Activated CD8-positive, alpha-beta memory T cell treated with anti-CD3 and anti-CD28 coated beads, Interleukin-2, amount 10 ng/mL, durations not matched to agents 7 days and 5 days (primary cell): ENCODE measurements at places on chromosomes 2 and 18.

DNA sequence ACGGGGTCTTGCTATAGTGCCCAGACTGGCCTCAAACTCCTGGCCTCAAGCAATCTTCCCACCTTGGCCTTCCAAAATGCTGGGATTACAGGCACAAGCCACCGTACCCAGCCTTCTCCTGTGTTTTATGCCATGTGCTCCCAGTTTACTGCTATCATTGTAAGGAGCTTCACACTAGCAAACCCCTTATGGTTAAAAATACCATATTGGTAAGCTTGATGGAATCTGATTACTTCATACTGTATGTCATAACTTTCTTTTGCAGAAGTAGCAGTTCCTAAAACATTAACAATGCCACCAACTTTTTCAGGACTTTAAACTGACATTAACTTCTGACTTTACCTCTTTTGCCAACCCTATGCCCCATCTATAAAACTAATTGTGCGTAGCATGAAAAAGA lies 36.2 kb downstream of the HAT1 start:
- no peak for DNase-seq
- peaks cover 37% of the 10 kb centered on the region for H3K4me1 ChIP-seq
- H3K36me3 ChIP-seq: peaks cover 21% of the 10 kb centered on the region
- no peak overlapping the region for H3K4me3 ChIP-seq
- no peak overlapping the region for H3K27ac ChIP-seq

GRCh38 chr2:225416616-225417367 lies 17.3 kb downstream of the NYAP2 start:
- no peaks in the 10 kb centered on the region for H3K4me1 ChIP-seq
- no peak overlapping the region for H3K27ac ChIP-seq
- peaks cover 4% of the 10 kb centered on the region for H3K27me3 ChIP-seq
- no peaks in the 10 kb centered on the region for H3K36me3 ChIP-seq

DNA sequence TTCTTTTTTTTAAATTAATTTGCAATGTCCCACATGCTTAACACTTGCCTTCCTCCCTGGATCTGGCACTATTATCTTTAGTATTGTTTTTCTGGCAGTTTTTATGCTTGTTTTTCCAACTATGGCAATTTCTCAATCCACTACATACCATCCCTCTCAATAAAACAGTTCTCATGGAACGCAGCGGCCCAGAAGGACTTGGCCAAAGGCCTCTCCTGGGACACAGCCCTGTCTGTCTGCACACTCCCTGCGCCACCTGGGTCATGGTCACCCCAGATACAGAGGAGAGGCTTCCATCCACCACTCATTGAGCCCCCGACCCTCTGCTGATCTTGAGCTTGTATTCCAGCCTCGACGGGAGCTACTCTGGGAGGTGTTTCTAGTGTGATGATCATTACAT lies 91.2 kb downstream of the TWIST2 start:
- H3K4me3 ChIP-seq: no peak overlapping the region
- no peaks in the 10 kb centered on the region for H3K4me1 ChIP-seq
- no peak overlapping the region for H3K27ac ChIP-seq
- no peaks in the 10 kb centered on the region for H3K36me3 ChIP-seq
- H3K27me3 ChIP-seq: peaks cover 3% of the 10 kb centered on the region

GRCh38 chr2:1713839-1714236 lies 30.5 kb downstream of the PXDN start:
- H3K4me3 ChIP-seq: no peak overlapping the region
- DNase-seq: no peak
- no peaks in the 10 kb centered on the region for H3K4me1 ChIP-seq
- no peaks in the 10 kb centered on the region for H3K36me3 ChIP-seq
- no peak overlapping the region for H3K27ac ChIP-seq
- H3K27me3 ChIP-seq: no peaks in the 10 kb centered on the region

DNA sequence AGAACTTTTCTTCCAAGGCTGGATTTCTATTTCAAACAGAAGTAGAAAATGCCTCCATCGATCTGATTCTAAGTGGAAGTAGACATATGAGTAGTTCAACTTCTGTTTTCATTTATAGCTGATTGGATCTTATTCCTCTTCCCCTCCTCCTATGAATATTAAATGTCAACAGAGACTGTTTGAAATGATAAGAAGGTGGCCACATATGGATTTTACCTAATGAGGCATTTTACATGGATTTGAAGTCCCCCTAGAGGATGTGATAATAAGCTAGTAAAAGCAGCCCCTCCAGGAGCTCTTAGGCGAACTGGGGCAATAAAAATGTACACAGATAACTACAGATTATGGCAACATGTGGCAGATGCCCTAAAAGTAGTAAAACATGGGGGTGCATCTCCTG lies 71.0 kb downstream of the UPP2 start:
- no peak overlapping the region for H3K27ac ChIP-seq
- H3K27me3 ChIP-seq: peaks cover 15% of the 10 kb centered on the region
- no peaks in the 10 kb centered on the region for H3K4me1 ChIP-seq
- H3K36me3 ChIP-seq: no peaks in the 10 kb centered on the region

DNA sequence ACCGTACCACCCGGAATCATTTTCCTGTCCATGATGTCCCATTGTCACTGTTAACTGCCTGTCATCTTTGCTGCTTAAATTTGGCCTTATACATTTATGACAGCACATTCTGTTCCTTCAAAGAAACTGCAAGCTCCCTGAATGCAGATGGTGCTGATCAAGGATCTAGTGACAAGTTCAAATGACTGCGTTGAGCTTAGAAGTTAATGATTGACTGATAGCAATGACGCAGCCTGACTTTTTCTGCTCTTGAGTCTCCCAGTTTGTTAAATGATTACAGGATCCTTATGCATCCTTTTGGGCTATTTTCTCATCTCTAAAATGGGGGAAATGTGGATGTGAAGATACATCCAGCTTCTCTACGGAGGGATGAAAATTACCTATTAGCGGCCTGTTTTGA lies 159.0 kb downstream of the DCC start:
- DNase-seq: no peak
- H3K36me3 ChIP-seq: no peaks in the 10 kb centered on the region
- H3K27ac ChIP-seq: no peak overlapping the region

DNA sequence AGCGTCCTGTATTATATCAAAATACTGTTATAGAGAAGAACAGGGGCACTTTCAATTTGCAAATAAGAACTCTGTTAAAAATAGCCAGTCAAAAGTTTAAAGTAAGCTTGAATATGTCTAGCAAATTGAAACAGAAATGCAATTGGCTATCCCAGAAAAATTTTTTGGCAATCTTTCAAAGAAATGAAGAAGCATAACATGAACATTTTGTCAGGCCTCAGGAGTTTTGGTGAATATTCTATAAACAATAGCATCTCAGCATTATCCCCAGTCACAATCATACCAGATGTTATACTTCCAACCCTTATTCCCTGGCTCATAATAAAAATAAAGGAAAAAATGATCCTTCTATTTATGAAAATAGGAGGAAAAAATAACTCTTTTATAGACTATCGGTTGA lies 252.4 kb downstream of the GRB14 start:
- no peaks in the 10 kb centered on the region for H3K36me3 ChIP-seq
- no peaks in the 10 kb centered on the region for H3K27me3 ChIP-seq
- H3K4me3 ChIP-seq: no peak overlapping the region
- H3K27ac ChIP-seq: no peak overlapping the region
- no peaks in the 10 kb centered on the region for H3K4me1 ChIP-seq

GRCh38 chr18:58928386-58928785 lies 63.7 kb downstream of the ZNF532 start:
- H3K27me3 ChIP-seq: peaks cover 11% of the 10 kb centered on the region
- no peak overlapping the region for H3K27ac ChIP-seq
- no peaks in the 10 kb centered on the region for H3K4me1 ChIP-seq
- no peaks in the 10 kb centered on the region for H3K36me3 ChIP-seq
- no peak for DNase-seq

DNA sequence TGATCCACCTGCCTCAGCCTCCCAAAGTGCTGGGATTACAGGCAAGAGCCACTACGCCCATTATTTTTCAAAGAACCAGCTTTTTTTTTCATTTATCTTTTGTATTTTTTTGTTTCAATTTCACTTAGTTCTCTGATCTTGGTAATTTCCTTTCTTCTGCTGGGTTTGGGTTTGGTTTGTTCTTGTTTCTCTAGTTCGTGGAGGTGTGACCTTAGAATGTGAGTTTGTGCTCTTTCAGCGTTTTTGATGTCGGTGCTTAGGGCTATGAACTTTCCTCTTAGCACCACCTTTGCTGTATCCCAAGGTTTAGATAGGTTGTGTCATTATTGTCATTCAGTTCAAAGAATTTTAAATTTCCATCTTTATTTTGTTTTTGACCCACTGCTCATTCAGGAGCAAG lies 86.7 kb upstream of the MSTN start:
- DNase-seq: no peak
- H3K4me1 ChIP-seq: no peaks in the 10 kb centered on the region
- H3K4me3 ChIP-seq: no peak overlapping the region
- peaks cover 11% of the 10 kb centered on the region for H3K27me3 ChIP-seq
- H3K27ac ChIP-seq: no peak overlapping the region

- no peak for DNase-seq
- no peaks in the 10 kb centered on the region for H3K27me3 ChIP-seq
- H3K36me3 ChIP-seq: no peaks in the 10 kb centered on the region
- H3K4me1 ChIP-seq: no peaks in the 10 kb centered on the region
- H3K4me3 ChIP-seq: no peak overlapping the region
These were observed 848.0 kb downstream of the DPP10 start for GRCh38 chr2:115290478-115290877.

GRCh38 chr2:161113693-161114575 lies 46.3 kb upstream of the TANK start:
- peaks cover 3% of the 10 kb centered on the region for H3K4me1 ChIP-seq
- no peak overlapping the region for H3K27ac ChIP-seq
- peaks cover 4% of the 10 kb centered on the region for H3K36me3 ChIP-seq
- H3K4me3 ChIP-seq: no peak overlapping the region
